ENCODE measurements at places on chromosomes 16 and 17. TPM values are rescaled to one million over a fixed set of nuclear protein-coding genes. Genes with fewer than 3 reads are reported as not detected.
A peak's percentile ranks its signal among the peaks of the same experiment; 100 is the strongest.

DNA sequence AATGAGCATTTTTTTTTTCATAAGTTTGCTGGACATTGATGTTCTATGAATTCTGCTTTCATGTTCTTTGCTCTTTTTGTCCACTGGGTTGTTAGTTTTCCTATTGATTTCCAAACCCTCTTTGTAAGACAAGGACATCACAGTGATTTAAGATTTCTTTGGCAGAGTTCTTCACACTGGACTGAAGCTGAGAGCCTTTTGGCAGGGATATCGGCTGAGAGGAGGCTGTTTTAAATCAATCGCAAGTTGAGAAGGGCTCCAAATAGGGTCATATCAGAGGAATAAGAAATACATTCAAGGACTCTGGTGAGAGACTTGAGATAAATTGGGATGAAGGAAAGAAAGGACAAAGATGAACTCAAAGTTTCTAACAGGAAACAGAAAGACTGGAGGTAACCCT is 165.8 kb upstream of the AXIN2 start:
- no peak for DNase-seq
- H3K27ac ChIP-seq = no peak overlapping the region
- no peak overlapping the region for H3K4me3 ChIP-seq
- no peaks in the 10 kb centered on the region for H3K36me3 ChIP-seq
- no peaks in the 10 kb centered on the region for H3K27me3 ChIP-seq

- H3K27me3 ChIP-seq = no peaks in the 10 kb centered on the region
- H3K27ac ChIP-seq = no peak overlapping the region
- H3K4me1 ChIP-seq = no peaks in the 10 kb centered on the region
- DNase-seq = no peak
Measured at GRCh38 chr17:55121268-55121667, 143.5 kb upstream of the HLF start.

The KRT20 gene
- total RNA-seq = not detected

GRCh38 chr17:55263569-55264277 is 1.0 kb upstream of the HLF start:
- H3K27me3 ChIP-seq = peaks cover 36% of the 10 kb centered on the region
- no peak for DNase-seq
- no peaks in the 10 kb centered on the region for H3K36me3 ChIP-seq
- peaks cover 34% of the 10 kb centered on the region for H3K4me1 ChIP-seq
- peak overlapping the region; percentile 41 for H3K4me3 ChIP-seq
- no peak overlapping the region for H3K27ac ChIP-seq

GRCh38 chr17:53757559-53757958 is 65.2 kb upstream of the KIF2B start:
- no peaks in the 10 kb centered on the region for H3K36me3 ChIP-seq
- DNase-seq = no peak
- no peak overlapping the region for H3K4me3 ChIP-seq
- no peaks in the 10 kb centered on the region for H3K27me3 ChIP-seq

The DRC7 gene
- not detected for total RNA-seq

- DNase-seq = no peak
- H3K27ac ChIP-seq = no peak overlapping the region
- no peaks in the 10 kb centered on the region for H3K4me1 ChIP-seq
Measured at GRCh38 chr17:71378036-71378435, 742.8 kb upstream of the SOX9 start.

GRCh38 chr16:50102051-50102746 is 36.4 kb downstream of the HEATR3 start:
- no peaks in the 10 kb centered on the region for H3K27me3 ChIP-seq
- H3K4me3 ChIP-seq = no peak overlapping the region
- peaks cover 53% of the 10 kb centered on the region for H3K36me3 ChIP-seq
- H3K27ac ChIP-seq = no peak overlapping the region
- no peak for DNase-seq

DNA sequence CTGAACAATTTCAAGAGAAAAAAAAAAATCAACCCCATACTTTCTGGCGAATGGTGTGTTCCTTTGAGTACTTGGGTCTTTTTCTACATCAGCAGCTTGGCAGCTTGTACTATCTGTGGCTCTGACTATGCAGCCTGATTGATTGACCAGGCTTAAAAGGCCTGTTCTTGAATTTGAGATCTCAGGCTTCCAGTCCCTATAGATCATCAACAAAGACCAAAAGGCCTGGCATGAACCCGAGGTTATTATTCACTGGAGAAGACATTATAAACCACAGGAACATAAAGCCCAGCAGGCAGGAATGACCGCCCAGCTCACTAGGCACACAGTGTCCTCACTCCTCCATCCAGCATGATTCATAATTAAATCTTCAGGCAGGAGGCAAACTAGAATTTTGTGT is 32.1 kb upstream of the CDH3 start:
- no peaks in the 10 kb centered on the region for H3K4me1 ChIP-seq
- H3K27ac ChIP-seq = no peak overlapping the region
- H3K36me3 ChIP-seq = no peaks in the 10 kb centered on the region

DNA sequence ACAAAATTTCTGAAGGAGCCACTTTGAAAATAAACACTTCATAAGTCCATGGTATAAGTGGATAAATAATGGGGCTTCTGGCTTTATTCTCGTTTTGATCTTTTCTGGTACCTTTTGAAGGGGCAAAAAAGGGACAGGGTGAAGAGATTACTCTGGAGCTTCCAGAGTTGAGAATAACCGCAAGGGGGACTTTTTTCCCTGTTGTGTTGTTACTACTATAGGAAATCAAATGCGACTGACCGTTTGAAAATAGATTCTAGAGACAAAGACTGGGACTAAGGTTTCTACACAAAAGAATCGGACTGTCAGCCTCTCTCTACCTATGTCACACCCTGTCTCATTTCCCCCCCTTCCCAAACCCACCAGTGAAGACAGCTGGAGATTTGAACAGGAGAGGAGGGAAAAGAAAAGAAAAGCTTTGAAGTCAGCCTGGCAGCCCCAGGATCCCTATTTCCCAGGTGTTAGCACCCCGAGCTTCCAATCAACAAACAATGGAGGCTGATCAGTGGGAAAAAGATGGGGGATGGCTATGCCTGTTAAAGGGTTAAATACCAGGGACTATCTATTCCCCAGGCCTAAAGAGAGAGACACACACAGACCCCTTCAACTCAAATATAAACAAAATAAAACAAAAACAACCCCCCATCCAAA is 8.4 kb downstream of the HOXB4 start:
- no peak for DNase-seq
- H3K36me3 ChIP-seq = no peaks in the 10 kb centered on the region
- no peak overlapping the region for H3K4me3 ChIP-seq
- H3K27me3 ChIP-seq = peaks cover 53% of the 10 kb centered on the region
- H3K4me1 ChIP-seq = no peaks in the 10 kb centered on the region

DNA sequence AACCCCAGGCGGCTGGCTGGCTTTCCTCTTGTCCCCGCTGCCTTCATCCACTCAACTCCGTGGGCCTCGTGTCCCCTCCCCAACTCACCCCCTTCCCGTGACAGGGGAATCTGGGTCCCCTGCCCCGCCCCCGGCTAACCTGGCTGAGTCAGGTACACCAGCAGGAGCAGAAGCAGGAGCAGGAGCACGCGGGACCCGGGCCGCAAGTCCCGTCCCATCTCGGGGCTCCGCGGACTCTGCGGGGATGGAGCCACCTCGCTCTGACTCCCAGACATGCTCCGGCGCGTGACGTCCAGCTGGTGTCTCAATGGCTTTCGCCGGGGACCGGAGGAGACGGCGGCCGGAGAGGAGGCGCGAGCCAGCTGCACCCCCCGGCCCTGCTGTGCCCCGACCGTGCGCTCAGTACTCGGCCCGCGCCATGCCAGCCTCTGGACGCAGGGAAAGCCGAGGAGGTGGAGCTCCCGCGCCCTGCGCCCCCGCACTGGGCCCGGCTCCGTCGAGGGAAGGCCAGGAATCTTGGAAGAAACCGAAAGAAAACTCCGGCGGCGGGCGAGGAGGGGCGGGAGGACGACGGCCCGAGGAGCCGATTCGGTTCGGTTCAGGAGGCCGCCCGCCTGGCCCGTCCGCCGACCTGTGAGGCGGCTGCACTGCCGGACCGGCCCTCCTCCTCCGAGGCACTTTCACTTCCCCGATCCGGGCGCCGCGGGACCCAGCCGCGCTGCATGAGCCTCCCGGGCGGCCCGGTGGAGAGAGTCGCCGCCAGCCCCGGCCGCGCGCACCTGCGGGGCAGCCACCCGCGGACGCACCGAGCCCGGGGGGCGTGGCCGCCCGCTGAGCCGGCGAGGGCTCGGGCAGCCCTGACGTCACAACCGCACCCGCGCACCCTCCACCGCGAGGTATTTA is at the start of the genes CXCL16 and ZMYND15:
Gene CXCL16, minus strand, starts transcription at position 807 of the 903 bp plus-strand sequence. Its CDS starts 589 bp downstream, at position 218.
Gene ZMYND15, plus strand, starts transcription at position 712 of the 903 bp plus-strand sequence. CDS start 716 bp downstream, outside the sequence.
- H3K27ac ChIP-seq = peak within 1 kb of the TSS; percentile 75
- no peaks in the 10 kb centered on the region for H3K27me3 ChIP-seq
- H3K4me3 ChIP-seq = peak within 1 kb of the TSS; percentile 60
- DNase-seq = peak; percentile 95
- H3K4me1 ChIP-seq = peaks cover 57% of the 10 kb centered on the region

The KRTAP4-6 gene
- total RNA-seq = not detected

The SPATA32 gene
- not detected for total RNA-seq

DNA sequence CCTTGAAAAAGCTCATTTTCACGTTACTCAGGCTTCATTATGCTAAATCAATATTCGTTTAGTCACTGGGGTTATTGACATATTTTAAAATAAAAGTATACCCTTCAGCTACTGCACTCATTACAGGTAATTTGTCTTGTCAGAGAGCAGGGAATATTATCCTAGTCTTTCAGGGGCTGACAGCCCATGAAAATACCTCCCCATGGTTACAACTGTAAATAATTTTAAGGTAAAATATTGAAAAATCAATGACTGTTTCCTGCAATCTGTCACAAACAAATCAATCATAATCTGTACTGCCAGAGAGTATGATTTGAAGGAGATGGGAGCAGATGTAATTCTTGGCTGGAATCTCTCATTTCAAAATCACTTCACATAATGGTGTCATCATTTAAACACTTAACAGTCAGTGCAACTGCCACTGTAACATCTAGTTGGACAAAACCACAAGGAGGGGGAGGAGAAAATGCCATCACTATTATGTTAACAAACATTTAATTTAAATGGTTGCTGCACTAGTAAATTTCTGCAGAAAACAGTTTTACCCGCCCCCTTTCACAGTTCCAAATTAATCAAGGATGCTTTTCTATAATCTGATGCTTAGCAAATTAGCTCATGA is 9.3 kb upstream of the IRX5 start:
- no peaks in the 10 kb centered on the region for H3K4me1 ChIP-seq
- no peak overlapping the region for H3K4me3 ChIP-seq
- no peaks in the 10 kb centered on the region for H3K36me3 ChIP-seq
- no peak overlapping the region for H3K27ac ChIP-seq

DNA sequence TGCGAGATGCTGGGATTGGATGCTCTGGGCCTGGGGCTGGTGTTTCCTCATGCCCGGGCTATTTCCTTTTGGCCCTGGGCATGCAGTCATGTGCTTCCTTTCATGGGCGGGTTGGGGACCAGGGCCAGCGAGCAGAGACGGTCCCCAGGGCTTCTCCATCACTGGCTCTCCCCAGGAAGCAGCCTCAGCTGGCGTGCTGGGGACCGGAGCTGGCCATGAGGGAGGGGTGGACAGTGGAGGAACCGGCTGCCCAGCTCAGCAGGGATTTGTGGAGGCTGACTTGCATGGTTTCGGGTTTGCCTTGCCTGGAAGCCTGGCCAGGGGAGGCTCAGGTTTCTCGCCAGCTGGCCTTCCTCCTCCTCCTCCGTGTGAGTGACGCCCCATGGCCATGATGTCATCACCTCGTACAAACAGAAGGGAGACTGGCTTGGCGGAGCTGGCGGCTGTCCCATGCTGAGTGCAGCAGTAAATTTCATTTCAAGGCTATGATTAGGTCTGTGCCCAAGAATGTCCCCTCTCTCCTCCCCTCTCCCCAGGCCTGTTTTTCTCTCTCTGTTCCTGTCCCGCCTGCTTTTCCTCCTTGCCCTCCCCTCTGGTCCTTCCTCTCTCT is 8.9 kb upstream of the TIMP2 start:
- no peaks in the 10 kb centered on the region for H3K36me3 ChIP-seq
- H3K4me1 ChIP-seq = peaks cover 45% of the 10 kb centered on the region
- no peaks in the 10 kb centered on the region for H3K27me3 ChIP-seq
- peak overlapping the region; percentile 84 for H3K27ac ChIP-seq
- peak overlapping the region; percentile 0 for H3K4me3 ChIP-seq
- peak; percentile 86 for DNase-seq

The CTRB2 gene
- not detected for total RNA-seq

DNA sequence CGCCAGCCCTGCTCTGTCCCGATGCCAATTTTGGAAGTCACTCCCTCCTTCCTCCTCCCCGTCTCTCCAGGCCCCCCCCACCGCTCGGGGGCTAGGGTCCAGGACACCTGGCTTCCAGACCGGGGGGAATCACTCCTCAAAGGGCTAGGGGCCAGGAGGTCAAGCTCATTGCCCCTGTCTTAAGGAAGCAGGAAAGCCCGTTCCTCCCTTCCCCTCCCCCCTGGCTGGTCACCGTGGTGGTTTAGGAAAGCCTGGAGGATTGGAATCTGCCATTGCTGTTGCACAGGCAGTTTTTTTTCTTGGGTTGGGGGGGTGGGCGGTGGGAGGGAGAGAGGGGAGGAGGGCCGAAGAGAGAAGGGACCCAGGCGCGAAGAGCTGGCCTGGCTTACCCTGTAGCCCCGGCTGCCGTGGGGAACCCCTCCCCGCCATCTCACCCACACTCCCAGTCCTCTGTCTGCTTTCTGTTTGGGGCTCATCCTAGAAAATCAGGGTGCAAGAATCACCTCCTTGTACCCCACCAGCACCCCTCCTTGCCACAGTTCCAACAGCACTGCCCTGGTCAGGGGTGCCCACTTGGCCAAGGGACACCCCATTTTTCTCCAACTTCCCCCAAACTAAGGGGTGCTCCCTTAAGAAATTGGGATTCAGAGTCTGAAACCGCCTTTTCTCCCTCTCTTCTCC is 2.9 kb upstream of the BCL6B start:
- H3K4me1 ChIP-seq = peaks cover 47% of the 10 kb centered on the region
- H3K27me3 ChIP-seq = no peaks in the 10 kb centered on the region
- no peaks in the 10 kb centered on the region for H3K36me3 ChIP-seq
- peak overlapping the region; percentile 55 for H3K27ac ChIP-seq
- peak overlapping the region; percentile 61 for H3K4me3 ChIP-seq

DNA sequence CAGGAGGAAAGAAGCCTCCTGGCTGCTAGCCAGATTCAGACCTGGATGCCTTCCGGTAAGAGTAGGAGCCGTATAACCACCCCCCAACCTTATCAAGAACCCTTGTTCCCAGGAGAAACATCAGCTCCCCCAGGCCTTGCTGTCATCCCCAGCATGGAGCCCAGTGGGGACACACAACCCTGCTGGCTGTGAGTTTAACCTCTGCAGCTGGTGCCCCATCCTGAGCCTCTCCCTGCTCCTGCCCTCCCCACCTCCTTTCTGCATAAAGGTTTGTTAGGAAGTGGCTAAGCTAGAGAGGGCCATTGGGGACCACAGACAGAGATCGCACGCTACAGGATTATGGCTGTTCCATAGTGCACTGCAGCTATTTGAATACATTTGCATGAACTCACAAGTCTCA is 55.5 kb upstream of the RPL38 start:
- no peak overlapping the region for H3K4me3 ChIP-seq
- peaks cover 30% of the 10 kb centered on the region for H3K27me3 ChIP-seq
- no peak overlapping the region for H3K27ac ChIP-seq
- H3K4me1 ChIP-seq = no peaks in the 10 kb centered on the region
- no peak for DNase-seq
- H3K36me3 ChIP-seq = no peaks in the 10 kb centered on the region

- H3K27ac ChIP-seq = no peak overlapping the region
- no peaks in the 10 kb centered on the region for H3K36me3 ChIP-seq
- H3K4me1 ChIP-seq = no peaks in the 10 kb centered on the region
- H3K27me3 ChIP-seq = no peaks in the 10 kb centered on the region
- no peak overlapping the region for H3K4me3 ChIP-seq
Measured at GRCh38 chr17:58447039-58447975, 30.0 kb upstream of the RNF43 start.

The ZNF747 gene
- 10.5 TPM for total RNA-seq

Measured in spleen (tissue), 13 donors.